ENCODE measurements at places on chromosomes 3 and 15.

GRCh38 chr3:18258492-18258891, 166.6 kb downstream of the SATB1 start:
- no peak for DNase-seq

DNA sequence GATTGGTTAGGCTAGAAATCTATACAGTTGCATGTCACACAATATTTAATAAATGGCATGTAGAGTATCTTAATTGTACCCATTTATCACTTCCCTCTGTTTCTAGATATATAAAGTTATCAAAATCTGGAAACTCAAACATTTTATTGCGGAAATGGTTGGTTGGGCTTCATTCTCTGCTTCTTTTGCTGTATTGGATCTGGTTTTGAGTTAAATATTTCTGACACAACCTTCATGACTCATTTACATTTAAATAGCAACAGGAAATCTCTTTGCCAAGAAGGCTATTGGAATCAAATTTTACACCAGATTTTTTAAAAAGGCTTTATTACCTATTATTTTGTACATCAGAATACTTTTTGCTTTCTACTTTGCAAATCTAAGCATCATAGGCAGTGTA, 153.8 kb downstream of the EBLN2 start:
- DNase-seq, result no peak

DNA sequence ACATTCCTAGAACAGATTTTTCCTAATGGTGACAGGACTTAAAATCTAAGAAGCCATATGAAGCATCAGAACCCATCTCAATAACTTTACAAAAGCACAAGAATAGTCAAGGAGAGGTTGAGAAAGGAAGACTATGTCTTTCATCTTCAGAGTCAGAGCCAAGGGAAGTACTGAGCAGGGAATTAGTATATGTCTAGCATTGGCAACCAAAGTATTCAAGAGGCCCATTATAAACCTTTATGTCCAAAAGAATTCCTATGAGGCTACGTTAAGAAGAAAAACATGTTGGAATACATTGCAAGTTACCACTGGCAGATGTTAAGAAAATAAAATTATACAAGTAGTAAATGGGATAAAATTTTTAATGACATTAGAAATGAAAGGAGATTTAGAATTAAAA, 150.5 kb downstream of the MAGI1 start:
- no peak for DNase-seq

DNA sequence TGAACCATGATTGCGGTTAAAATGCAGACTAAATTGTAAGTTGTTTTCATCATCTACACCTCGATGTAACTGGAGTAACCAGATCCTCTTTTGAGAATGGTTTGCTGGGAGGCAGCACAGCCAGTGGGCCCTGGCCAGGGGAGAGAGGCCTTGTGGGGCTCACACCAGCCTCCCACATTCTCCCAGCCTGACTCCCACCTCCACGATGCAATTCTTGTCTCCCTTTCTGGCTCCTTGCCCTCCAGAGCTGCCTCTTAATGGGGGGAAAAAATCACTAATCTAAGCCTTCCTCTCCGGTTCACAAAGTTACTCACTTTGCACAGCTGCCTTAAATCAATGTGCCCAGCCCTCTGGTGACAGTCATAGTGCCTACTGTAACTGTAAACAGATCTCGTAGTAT, 17.9 kb upstream of the PAQR5 start:
- no peak for DNase-seq

- DNase-seq, result no peak
These were observed 24.0 kb downstream of the FLNB start for GRCh38 chr3:58032186-58032585.

GRCh38 chr15:70447928-70448698, 315.2 kb downstream of the UACA start:
- DNase-seq, result peak; percentile 94

DNA sequence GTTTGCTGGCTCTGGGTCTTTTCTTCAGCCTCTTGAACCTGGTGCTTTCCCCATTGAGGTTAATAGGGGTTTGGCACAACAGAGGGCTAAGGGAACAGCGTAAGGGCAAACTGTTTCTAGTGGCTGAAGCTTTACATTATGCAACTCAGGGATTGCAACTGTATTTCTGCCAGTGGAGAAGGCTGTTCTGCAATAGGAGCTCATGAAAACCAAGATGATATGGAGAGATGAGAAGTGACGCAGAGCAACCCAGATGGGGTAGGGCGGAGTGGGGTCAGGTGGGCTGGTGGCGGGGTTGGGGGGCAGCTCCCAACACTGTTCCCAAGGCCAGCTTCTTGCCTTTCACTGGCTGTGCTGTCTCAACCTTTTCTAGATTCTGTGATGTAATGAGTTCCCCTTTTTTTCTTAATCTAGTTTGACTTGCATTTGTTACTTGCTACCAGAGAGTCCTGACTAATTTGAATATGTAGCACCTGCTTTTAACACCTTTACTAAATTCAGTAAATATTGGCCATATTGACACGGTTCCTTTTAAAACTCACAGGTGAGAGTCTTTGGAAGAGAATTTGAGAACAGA, 7.2 kb downstream of the GXYLT2 start:
- DNase-seq, result peak; percentile 88

- DNase-seq, result no peak
These were observed 161.9 kb upstream of the TNIK start for GRCh38 chr3:171622126-171622525.

Data from HL-60 (cell line).